Activated naive CD8-positive, alpha-beta T cell treated with anti-CD3 and anti-CD28 coated beads, Interleukin-2, amount 10 ng/mL, durations not matched to agents 7 days and 5 days (primary cell): ENCODE measurements at places on chromosomes 13 and 19.

DNA sequence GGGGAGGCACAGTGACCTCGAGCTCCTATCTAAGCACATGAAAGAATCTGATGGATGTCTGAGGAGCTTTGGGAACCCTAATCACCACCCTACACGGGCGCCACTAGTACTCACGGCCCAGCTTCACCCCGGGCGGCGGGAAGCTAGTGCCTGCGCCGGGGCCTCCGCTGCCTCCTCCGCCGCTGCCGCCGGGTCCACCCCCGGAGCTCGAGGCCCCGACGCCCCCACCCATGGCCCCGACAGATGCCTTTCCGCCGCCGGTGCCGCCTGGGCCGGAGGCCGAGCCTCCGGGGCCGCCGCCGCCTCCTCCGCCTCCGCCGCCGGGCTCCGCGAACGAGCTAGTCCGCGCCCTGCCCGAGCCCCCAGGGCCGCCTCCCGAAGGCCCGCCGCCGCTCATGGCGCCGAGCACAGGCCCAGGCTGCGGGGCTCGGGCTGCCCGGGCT is 312 bp downstream of the GSK3A start:
- DNase-seq, result no peak

DNA sequence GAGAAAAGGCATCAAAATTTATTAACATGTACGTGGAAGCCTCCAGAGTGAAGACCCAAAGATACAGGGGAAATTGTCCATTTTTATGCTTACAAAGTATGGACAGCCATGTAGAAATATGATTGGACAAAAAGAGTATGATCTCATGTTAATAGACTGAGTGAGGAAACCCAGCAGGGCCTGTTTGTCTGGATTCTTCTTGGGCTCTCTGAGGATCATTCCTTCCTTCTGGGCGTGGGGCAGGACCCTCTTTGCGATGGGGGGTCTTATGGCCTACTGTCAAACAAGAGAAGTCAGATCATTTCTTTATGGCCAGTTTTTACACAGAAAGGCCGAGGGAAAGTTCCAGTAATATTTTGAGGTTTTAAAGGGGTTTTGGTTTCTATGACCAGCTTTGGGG is 110.8 kb downstream of the ESD start:
- no peak for DNase-seq

DNA sequence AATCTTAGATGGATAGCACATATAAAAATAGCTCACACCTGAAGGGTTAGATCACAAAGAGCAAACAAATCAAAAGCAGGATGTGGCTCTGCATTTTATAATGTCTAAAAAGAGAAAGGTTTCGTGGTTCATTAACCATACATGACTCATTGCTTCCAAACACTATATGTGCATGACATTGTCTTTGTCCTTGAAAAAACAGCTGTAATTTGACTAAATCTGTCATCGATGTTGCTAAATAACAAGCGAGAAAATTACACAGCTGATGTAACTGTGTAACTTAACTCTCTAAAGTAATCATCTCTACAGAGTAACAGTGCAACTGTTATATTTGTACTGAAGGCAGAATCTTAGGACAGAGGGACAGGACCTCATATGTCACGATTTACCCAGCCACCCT is 383.1 kb upstream of the GPC6 start:
- no peak for DNase-seq

GRCh38 chr13:77337159-77337558 is 10.3 kb upstream of the MYCBP2 start:
- no peak for DNase-seq

DNA sequence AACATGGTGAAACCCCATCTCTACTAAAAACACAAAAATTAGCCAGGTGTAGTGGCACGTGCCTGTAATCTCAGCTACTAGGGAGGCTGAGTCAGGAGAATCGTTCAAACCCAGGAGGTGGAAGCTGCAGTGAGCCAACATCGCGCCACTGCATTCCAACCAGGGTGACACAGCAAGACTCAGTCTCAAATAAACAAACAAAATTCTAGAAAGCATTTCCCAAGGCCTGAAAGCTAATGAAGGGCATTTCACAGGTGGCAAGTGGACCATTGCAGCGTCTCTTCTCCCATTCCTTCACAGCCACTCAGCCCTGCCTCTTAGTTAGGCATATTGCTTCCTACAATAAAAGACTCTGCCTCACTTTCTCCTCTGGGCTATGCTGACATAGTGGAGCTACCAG is 13.5 kb upstream of the RXFP2 start:
- DNase-seq, result no peak

GRCh38 chr13:44331446-44331845 is 42.2 kb upstream of the SERP2 start:
- DNase-seq, result no peak

- no peak for DNase-seq
Observed at GRCh38 chr13:23161481-23161825, 19.3 kb upstream of the SGCG start.

- DNase-seq, result no peak
Observed at GRCh38 chr13:97892717-97893116, 60.8 kb upstream of the IPO5 start.
